ENCODE measurements at places on chromosomes 13 and 19.

GRCh38 chr19:5703819-5704818 is 14.0 kb downstream of the RPL36 start:
- no peak for DNase-seq

- DNase-seq, result no peak
Measured at GRCh38 chr19:1154731-1155351, 19.2 kb downstream of the SBNO2 start.

- peak; percentile 92 for DNase-seq
Measured at GRCh38 chr19:16829010-16829821, at the start of gene SIN3B. TSS of gene SIN3B (plus strand) at chr19:16829398. CDS start at chr19:16829421, 23 bp downstream.

DNA sequence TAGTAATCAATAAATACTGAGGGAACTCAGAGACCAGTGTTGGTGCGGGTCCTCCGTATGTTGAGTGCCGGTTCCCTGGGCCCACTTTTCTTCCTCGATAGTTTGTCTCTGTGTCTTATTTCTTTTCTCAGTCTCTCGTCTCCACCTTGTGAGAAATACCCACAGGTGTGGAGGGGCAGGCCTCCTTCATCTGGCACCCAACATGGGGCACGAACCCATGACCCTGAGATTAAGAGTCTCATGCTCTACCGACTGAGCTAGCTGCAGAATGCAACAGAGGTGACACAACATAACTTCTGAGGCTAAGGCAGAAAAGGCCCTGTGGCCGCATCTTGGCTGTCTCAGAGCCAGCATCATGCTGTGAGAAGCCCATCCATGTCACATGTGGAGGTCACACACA is 5.3 kb upstream of the ZNF613 start:
- DNase-seq, result no peak

DNA sequence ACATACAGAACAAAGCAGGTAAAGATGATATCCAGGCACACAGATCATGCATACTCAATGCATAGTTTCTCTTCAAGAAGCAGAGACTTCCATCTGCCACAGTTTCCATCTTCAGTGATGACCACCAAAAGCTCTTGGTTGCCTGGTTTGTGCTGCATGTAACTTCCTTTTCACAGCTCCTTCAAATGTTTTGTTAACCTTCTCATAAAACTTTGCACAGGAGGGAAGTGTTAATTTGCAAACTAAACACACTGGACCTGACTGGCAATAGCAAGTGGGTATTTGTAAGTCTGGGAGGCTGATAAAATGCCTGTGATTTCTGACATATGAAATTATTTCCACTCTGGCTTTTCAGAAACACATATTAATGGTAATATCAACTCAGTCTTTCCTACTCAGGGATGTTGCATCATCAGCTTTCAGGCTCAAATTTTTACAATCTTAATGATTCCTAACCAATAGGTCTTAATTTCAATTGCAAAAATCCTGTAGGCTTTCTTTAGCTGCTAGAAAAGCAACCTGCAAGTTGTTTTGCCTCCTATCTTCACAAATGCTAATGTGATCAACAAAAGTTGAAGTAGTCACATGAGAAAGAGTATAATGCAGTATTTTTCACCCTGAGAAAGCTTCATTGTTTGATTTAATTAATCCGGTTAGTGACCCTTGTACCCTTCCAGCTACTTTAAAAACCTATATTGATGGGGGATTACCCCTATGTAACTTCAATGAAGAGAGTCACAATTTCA is 575.6 kb downstream of the DIAPH3 start:
- no peak for DNase-seq

DNA sequence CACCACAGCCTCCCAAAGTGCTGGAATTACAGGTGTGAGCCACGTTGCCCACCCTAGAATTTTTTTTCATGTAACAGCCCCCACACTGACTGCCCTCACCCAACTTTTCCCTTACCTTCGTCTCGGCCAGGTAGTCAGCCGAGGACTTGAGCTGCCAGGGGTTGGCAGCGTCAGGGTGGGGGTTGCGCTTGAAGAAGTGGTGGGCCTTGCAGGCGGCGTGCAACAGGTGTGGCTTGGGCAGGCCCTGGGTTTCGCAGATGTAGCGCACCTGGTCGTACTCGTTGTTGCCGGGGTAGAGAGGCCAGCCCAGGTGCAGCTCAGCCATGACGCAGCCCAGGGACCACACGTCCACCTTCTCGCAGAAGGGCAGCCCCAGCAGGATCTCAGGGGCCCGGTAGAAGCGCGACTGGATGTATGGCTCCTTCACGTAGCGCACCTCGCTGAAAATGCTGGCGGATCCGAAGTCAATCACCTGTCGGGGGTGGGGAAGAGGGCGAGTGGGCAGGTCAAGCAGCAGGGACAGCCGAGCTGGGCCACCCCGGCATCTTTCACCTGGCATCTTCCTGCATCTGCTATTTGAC is 6.2 kb downstream of the HIPK4 start:
- no peak for DNase-seq

DNA sequence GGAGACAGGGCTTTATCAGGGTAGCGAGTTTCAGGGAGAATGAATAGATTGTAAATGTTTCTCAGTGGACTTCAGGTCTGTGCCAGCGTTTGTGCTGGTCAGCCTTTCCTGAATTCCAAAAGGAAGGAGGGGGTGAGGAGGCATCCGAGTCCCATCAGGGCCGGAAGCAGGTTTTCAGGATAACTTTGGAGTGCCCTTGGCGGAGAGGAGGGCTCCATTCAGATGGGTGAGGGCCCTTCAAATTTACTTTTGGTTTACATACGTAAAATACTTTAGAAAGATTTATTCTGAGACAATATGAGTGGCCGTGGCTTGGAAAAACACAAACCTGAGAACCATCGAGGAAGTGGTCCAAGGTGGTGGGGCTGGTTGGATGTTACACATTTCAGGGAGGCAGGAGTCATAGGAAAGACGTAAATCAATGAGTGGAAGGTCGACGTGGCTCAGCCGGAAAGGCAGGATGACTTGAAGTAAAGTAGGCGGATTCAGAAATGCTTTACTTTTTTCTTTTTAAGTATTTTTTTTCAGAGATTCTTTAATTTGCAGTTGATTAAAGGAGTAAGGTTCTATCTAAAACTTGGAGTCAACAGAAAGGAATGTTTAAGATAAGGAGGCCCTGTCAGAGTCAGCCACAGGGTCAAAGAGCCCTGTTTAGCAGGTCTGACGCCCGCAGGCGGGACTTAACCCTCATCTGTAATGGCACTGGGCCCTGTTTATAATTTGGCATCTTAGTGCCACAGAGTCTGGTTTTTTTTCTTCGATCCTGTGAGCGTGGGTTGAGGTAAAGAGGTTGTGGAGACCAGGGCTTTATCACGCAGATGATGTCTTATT is 32.8 kb downstream of the ATP11A start:
- DNase-seq, result peak; percentile 63

GRCh38 chr19:3550947-3551791 is 6.2 kb downstream of the MFSD12 start:
- no peak for DNase-seq

- DNase-seq, result peak; percentile 88
Measured at GRCh38 chr19:14536926-14537692, 7.7 kb downstream of the TECR start.

- DNase-seq, result no peak
Measured at GRCh38 chr13:90594681-90595080, 752.8 kb upstream of the MIR17HG start.

DNA sequence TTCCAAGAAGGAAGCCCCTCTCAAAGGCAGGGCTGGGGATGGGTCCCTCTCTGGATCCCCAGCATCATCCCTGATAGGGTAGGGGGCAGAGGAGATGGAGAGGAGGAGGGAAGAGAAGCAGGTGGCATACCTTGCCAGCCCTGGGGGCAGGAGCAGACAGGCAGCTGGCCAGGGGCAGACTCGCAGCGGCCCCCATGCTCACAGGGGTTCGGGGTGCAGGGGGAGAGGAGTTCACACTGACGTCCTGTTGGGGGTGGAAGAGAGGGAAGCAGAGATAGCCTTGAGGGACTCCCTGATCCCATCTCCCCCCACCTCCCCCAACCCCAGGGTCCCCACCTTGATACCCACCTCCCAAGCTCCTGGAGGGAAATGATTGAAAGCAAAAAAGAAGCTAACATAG is 16.0 kb downstream of the NOTCH3 start:
- DNase-seq, result no peak

DNA sequence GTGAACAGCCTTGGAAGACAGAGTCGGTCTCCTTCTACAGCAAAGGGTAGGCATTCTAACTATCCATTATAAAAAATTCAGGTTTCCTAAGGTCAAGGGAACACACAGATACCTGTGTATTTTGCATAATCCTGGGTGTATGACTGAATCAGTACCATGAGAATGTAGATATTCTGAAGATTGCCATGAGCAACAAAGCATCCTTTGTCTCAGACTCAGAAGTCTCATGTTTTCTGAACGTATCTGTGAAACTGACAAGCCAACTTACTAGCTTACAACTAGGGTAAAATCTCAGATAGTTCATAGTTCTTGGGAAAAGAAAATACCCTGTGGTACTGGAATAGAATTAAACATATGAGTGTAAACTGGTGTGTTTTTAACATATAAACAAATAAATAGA is 6.5 kb downstream of the ZNF566 start:
- no peak for DNase-seq

DNA sequence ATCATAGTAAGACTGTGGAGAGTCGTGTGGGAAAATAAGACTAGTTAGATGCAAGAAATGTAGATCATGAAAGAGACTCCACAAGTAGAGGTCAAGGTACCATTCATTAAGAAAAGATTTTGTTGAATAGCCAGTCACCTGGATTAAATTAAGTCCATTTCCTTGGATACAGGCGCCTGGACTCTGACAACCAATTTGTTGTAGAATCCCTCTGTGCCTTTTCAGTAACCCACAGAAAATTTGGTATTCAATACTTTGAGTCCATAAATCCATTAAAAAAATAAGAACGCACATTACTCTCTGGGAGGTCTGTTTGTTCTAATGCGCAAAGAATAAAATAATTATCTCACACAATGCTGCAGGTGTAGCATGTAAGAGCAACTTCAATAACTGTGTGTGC is 469.4 kb downstream of the KLF12 start:
- no peak for DNase-seq

Data from hematopoietic multipotent progenitor cell treated with erythropoietin and hydrocortisone succinate and interleukin-3 and kit ligand, for 15 days (in vitro differentiated cells).